NCI-H1048 (cell line): ENCODE measurements at places on chromosomes 16 and 17.

- no peak for DNase-seq
Measured at GRCh38 chr17:38429476-38430100, 1.3 kb downstream of the ARHGAP23 start.

DNA sequence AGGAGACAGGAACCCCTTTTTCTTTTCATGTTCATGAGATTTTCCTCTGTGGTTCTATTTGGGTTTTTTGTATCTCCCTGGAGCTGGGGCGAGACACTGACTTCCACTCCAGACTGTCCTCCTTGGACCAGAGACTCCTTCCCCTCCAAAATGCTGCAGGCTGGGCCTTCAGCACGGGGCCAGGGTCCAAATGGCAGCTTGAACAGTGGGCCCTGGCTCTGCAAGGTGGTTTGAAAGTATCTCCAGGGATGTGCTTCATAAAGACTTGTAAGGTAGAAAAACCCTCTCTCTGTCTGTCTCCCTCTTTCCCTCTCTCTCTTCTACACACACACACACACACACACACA lies 236.1 kb downstream of the ZNF423 start:
- no peak for DNase-seq

DNA sequence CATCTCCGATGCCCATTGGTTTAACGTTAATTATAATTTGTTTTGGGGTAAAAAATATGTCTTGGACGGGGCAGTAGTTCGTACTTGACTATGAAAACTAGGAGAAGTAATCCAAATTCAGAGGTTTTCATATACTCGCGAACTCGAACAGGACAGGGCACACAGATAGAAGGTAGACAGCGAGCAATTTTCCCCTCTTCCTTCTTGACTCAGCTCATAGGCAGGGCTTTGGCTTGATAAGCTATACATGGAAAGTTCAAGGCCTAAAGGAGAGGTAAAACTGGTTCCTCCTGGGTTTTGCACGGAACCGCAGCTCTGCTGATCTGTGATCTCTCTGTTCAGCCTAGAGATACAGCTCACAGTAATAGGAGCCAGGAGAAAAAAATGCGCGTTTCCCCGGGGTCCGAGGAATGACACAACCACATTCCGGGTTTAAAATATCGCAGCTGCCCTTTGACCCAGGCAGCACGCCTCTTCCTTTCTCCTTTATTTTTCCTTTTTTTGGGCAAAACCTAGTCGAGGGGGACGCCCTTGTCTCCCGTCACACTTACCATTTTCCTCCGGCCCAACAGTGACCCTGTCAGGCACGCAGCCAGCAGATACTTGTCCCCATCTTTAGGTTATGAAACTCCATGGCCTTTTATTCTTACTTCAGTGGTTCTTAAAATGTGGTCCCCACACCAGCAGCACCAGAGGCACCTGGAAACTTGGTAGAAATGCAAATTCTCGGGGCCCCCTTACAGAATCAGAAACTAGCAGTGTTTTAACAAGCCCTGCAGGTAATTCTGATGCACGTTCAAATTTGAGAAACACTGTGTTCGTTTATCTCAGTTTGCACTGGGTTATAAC lies 1.7 kb upstream of the LASP1 start:
- DNase-seq = no peak

GRCh38 chr17:39461926-39462569 lies 762 bp downstream of the CDK12 start:
- DNase-seq = no peak

GRCh38 chr17:21210411-21211076 lies 3.4 kb downstream of the TMEM11 start:
- DNase-seq = no peak
